ENCODE measurements at places on chromosomes 3 and 15.

- DNase-seq: no peak
- H3K27ac ChIP-seq: no peak overlapping the region
- no peaks in the 10 kb centered on the region for H3K36me3 ChIP-seq
- peaks cover 25% of the 10 kb centered on the region for H3K27me3 ChIP-seq
Observed at GRCh38 chr3:10768708-10769394, 47.2 kb upstream of the SLC6A11 start.

GRCh38 chr3:129195731-129196256 lies 12.1 kb upstream of the CNBP start:
- H3K4me1 ChIP-seq: peaks cover 34% of the 10 kb centered on the region
- no peak for DNase-seq
- H3K4me3 ChIP-seq: no peak overlapping the region
- no peaks in the 10 kb centered on the region for H3K27me3 ChIP-seq
- H3K36me3 ChIP-seq: no peaks in the 10 kb centered on the region

- DNase-seq: no peak
- H3K27ac ChIP-seq: no peak overlapping the region
- no peaks in the 10 kb centered on the region for H3K27me3 ChIP-seq
- H3K4me1 ChIP-seq: no peaks in the 10 kb centered on the region
Observed at GRCh38 chr3:126807795-126808194, 103.8 kb downstream of the CHCHD6 start.

- no peaks in the 10 kb centered on the region for H3K36me3 ChIP-seq
- no peaks in the 10 kb centered on the region for H3K27me3 ChIP-seq
- no peak overlapping the region for H3K27ac ChIP-seq
- H3K4me1 ChIP-seq: peaks cover 39% of the 10 kb centered on the region
- no peak for DNase-seq
Observed at GRCh38 chr15:77414789-77415442, 5.0 kb downstream of the PEAK1 start.

DNA sequence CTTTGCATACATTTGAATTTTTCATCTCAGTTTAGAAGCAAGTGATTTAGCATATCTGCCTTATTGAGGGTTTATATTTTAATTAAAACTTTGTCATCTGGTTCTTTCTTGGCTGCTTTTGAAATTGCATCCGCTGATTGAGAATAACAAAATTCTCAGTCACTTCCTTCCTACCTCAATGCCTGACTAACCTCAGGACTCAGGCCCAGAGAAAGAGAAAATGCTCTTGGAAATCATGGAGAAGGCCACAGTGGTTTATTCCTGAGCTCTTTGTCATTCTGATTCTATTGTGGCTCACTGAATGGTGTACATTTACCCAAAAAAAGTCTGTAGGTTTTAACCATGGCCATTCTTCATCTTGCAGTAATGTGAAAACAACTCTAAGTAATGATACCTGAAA lies 533.9 kb downstream of the TBL1XR1 start:
- H3K27ac ChIP-seq: no peak overlapping the region
- DNase-seq: no peak
- H3K4me3 ChIP-seq: no peak overlapping the region
- no peaks in the 10 kb centered on the region for H3K36me3 ChIP-seq
- H3K4me1 ChIP-seq: no peaks in the 10 kb centered on the region

DNA sequence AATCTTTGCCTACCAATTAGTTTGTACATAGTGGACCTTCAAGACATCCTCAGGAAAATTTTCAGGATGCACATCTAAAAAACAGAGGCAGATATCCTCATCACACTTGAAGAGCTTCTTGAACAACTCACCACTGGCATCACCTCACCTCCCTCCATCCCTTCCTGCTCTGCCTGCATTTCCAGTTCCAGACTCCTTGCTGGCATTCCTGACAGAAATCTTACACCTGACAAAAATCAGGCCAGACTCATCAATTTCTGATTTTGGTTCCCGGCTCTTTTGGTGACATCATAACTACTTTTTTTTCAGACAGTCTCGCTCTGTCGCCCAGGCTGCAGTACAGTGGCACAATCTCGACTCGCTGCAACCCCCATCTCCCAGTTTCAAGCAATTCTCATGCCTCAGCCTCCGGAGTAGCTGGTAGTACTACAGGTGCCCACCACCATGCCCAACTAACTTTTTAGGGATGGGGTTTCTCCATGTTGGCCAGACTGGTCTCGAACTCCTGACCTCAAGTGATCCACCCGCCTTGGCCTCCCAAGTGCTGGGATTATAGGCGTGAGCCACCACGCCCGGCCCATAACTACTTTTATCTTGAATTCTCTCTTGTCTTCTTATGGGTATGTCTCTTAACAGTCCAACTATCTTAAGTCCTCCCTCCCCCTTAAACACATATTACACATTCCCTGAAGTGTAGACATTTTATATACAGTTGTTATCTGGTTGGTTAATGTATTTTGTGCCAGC lies 216.6 kb upstream of the IL12A start:
- no peak overlapping the region for H3K27ac ChIP-seq
- H3K4me1 ChIP-seq: peaks cover 9% of the 10 kb centered on the region
- no peaks in the 10 kb centered on the region for H3K27me3 ChIP-seq
- H3K4me3 ChIP-seq: no peak overlapping the region
- H3K36me3 ChIP-seq: no peaks in the 10 kb centered on the region

GRCh38 chr15:60476713-60477112 lies 2.2 kb downstream of the ICE2 start:
- no peak overlapping the region for H3K27ac ChIP-seq
- peaks cover 21% of the 10 kb centered on the region for H3K36me3 ChIP-seq
- H3K27me3 ChIP-seq: no peaks in the 10 kb centered on the region
- no peak overlapping the region for H3K4me3 ChIP-seq
- peaks cover 44% of the 10 kb centered on the region for H3K4me1 ChIP-seq

DNA sequence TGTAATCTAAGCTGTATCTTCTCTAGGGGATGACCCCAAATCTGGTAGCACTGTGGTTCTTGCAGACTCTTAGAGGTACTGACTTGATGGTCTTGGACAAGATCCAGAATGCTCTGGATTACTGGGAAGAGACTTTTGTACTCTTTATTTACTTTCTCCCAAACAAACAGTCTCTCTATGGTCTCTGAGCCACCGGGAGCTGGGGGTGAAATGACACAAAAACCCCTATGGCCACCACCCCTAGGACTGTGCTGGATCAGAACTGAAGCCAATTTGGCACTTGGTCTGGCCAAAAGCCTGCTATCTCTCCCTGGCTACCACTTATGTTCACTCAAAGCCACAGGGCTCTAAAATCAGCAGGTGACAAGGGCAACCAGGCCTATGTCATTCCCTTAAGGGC lies 50.2 kb upstream of the SI start:
- DNase-seq: no peak
- H3K36me3 ChIP-seq: no peaks in the 10 kb centered on the region
- no peaks in the 10 kb centered on the region for H3K4me1 ChIP-seq
- no peak overlapping the region for H3K27ac ChIP-seq

- DNase-seq: no peak
- peaks cover 17% of the 10 kb centered on the region for H3K4me1 ChIP-seq
- no peak overlapping the region for H3K4me3 ChIP-seq
- peak overlapping the region; percentile 18 for H3K27ac ChIP-seq
Observed at GRCh38 chr15:75153087-75153486, 48.6 kb upstream of the C15orf39 start.

- no peaks in the 10 kb centered on the region for H3K36me3 ChIP-seq
- no peak overlapping the region for H3K27ac ChIP-seq
- H3K4me1 ChIP-seq: no peaks in the 10 kb centered on the region
Observed at GRCh38 chr3:121496786-121497185, 49.0 kb downstream of the POLQ start.

DNA sequence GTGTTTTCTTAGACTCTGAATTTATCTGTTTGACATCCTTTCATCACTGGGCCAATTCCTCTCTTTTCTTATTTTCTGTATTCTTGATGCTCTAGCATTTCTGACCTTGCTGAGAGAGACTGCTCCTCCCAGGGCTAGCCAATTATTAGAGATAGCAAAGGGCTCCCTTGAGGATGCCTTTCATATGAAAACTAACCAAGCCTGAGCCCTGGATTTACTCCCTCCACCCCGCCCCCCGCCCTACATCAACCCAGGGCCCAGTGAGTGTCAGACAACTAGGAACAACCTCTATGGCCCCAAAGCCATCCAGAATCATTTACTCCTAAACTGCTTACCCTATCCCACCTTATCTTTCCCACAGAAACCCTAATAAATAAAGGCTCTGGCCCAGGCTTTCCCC lies 69.7 kb upstream of the LARS2 start:
- DNase-seq: no peak
- H3K4me1 ChIP-seq: peaks cover 2% of the 10 kb centered on the region
- H3K27me3 ChIP-seq: peaks cover 5% of the 10 kb centered on the region
- no peak overlapping the region for H3K4me3 ChIP-seq
- H3K27ac ChIP-seq: no peak overlapping the region
- H3K36me3 ChIP-seq: no peaks in the 10 kb centered on the region

DNA sequence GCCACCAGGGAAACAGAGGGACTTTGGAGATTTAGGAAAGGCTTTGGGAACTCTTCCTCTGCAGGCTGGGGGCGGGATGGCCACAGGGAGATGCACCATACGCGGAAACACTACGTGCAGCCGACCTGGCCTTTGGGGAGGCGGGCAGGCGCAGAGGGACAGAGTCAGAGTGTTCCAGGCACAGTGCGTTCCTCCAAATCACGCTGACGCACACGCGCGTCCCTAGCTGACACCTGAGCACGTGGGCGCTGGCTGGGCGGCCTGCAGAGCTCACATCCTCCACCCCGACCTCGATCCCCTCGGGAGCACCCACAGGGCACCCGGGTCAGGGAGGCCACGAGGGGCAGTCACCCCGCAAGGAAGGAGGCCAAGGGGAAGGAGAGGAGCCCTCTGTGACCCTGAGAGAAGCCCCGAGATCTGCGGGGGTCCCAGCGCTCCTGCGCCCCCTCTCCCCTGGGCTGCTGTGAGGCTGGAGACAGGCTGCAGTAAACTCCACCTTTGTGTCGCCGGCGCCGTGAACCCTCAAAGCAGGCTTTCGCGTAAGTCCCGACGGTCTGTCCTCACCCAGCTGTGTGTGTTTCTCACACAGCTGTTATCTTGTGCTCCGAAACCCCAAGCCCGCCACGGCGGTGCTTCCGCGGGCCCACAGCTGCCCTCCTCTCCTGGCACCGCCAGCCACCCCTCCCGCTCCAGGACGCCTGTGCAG lies 196.3 kb downstream of the OCA2 start:
- no peaks in the 10 kb centered on the region for H3K36me3 ChIP-seq
- H3K4me1 ChIP-seq: no peaks in the 10 kb centered on the region
- DNase-seq: no peak
- H3K27me3 ChIP-seq: no peaks in the 10 kb centered on the region
- H3K4me3 ChIP-seq: no peak overlapping the region

- H3K27ac ChIP-seq: no peak overlapping the region
- H3K27me3 ChIP-seq: no peaks in the 10 kb centered on the region
- peak; percentile 17 for DNase-seq
- no peaks in the 10 kb centered on the region for H3K36me3 ChIP-seq
- H3K4me3 ChIP-seq: no peak overlapping the region
Observed at GRCh38 chr3:11164607-11165006, 10.3 kb downstream of the HRH1 start.

DNA sequence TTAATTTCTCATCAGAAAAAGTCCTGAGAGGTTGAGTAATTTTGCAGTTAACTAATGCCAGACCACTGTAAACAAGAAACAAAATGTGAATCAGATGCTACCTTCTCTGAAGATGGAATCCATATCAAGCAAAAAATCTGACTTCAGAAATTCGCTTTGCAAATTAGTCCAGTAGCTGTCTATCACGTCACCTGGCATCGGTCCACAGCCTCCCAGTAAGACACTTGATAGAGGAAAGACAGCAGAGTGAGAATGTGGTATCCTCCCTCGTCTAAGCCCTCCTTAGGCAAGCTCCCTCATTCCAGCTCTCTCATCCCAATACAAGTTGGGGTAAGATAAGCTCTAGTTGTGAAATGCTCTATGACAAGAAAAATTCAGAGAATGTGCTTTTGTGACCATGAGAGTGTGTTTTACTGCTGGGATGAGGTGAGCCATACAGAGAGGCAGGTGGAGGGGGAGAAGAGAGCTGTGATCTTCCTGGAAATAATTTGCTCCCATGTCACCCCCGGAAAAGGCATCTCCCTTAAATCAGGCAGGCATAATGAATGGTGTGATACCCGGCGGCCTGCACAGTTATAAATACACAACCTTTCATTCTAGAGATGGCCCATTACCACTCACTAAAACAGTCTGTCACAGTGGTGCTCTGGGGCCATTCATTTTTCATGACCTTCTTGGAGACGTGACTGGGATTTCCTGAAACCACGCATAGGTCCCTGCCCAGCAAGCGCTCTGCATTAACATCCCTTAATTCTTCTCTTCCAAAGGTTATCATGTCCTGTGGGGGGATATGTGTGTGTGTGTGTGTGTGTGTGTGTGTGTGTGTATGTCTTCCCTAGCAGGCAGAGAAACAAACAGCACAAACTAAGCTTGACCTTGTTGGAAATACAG lies 602.0 kb upstream of the KCNMB2 start:
- no peak overlapping the region for H3K4me3 ChIP-seq
- peak; percentile 78 for DNase-seq
- H3K27ac ChIP-seq: no peak overlapping the region
- H3K27me3 ChIP-seq: no peaks in the 10 kb centered on the region
- H3K4me1 ChIP-seq: peaks cover 16% of the 10 kb centered on the region
- H3K36me3 ChIP-seq: no peaks in the 10 kb centered on the region

DNA sequence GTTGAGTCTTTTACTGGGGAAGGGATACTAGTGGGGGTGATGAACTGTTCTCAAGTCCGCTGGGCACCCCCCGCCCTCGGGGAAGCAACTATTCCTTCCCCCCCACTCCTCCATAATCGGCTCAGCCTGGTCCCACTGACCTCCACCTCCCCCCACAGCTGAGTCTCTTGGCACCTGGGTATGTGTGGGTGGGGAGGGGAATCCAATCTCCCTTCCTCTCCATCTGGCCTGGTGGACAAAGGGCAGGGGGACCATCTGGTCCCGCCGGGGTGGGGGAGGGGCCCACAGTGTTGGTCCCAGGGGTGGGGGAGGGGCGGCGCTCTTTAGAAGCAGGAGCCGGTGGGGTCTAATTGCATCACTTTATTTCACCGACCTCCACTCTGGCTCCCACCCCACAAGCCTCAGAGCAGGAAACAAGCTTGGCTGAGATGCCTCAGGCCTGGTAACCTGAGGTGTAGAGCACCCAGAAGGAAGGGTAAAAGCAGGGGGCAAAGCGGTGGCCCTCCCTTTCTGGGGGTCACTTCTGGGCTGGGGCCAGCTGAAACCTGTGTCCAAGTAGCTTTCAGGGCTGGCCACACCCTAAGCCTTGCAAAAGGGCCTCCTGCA lies 1.0 kb upstream of the PCBP4 start:
- H3K4me3 ChIP-seq: peak overlapping the region; percentile 91
- H3K27me3 ChIP-seq: no peaks in the 10 kb centered on the region
- H3K4me1 ChIP-seq: peaks cover 62% of the 10 kb centered on the region
- H3K36me3 ChIP-seq: no peaks in the 10 kb centered on the region
- no peak for DNase-seq
- peak overlapping the region; percentile 92 for H3K27ac ChIP-seq

GRCh38 chr15:45021348-45021747 lies 1.6 kb upstream of the SORD start:
- no peak overlapping the region for H3K27ac ChIP-seq
- H3K4me1 ChIP-seq: peaks cover 20% of the 10 kb centered on the region
- peaks cover 7% of the 10 kb centered on the region for H3K27me3 ChIP-seq

GRCh38 chr15:100005013-100005412 lies 271.8 kb upstream of the LYSMD4 start:
- no peaks in the 10 kb centered on the region for H3K4me1 ChIP-seq
- DNase-seq: no peak
- no peaks in the 10 kb centered on the region for H3K36me3 ChIP-seq
- H3K4me3 ChIP-seq: no peak overlapping the region
- no peak overlapping the region for H3K27ac ChIP-seq

- H3K36me3 ChIP-seq: no peaks in the 10 kb centered on the region
- DNase-seq: no peak
- H3K27me3 ChIP-seq: no peaks in the 10 kb centered on the region
- no peaks in the 10 kb centered on the region for H3K4me1 ChIP-seq
Observed at GRCh38 chr15:23616536-23616935, 31.1 kb downstream of the MAGEL2 start.

Measured in suprapubic skin (tissue), 4 donors.